PC-3 (cell line): ENCODE measurements at places on chromosomes 7 and 10. TPM values are rescaled to one million over a fixed set of nuclear protein-coding genes. Genes with fewer than 3 reads are reported as not detected.

Gene ITGB8
- 13.9 and 14.0 TPM in 2 replicates for total RNA-seq

Gene HOXA6
- total RNA-seq, result 6.9 and 8.3 TPM in 2 replicates

Gene GATA3
- total RNA-seq, result 2.6 and 3.6 TPM in 2 replicates

Gene CPVL
- 14.7 and 15.3 TPM in 2 replicates for total RNA-seq

DNA sequence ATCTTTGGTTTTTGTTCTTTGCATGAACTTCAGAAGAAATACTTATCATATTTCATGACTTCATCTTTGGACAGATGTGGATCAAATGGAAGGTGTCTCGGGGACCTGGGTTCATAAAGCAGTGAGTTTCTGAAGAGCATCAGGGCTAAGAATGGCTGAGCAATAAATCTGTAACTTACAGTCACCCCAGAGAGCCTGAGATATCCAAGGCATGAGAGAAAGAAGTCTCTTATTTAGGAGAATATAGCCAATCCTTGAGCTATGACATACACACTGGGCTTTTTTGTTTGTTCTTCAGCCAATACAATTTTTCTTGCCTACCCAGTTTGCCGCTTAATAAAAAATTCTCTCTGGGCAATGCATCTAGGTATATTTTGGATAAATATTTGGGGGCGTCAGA, 252.6 kb upstream of the INHBA start:
- DNase-seq, result no peak

- no peak for DNase-seq
These were observed 164.6 kb downstream of the AVL9 start for GRCh38 chr7:32659853-32660252.

DNA sequence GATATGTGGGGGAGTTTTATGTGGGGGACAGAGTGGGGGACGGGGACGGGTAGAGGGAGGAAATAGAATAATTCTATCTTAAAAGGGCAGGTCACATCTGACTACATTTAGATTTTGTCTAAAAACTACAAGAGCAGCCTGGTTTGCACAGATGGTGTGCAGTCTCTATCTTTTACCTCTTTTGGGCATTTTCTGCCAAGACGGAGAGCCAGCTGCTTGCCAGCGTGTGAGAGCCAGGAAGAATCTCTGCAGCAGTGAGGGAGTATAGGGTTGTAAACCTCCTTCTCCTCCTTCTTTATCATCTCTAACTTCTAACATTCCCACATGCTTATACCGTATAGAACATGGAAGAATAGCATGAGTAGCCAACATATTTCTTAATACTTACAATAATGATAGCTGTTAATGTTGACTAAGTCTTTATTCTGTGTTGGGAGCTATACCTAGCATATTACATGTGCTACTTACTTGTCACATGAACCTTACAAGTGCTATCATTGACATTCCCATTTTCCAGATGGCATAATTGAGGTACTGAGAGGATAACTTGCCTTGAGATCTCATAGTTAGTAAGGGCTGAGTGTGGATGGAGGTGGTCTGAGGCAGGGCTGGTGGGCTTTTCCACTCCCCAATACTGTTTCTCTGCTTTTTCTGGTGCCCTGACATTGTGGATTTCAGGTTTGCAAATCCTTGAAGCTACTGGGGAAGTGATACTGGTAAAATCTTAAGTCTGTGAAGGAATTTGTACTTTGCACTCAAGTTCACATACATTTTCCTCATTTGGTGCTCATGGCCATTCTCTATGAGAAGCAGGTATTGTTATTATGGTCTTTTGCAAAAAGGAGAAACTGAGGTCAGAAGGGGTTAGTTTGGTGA, 1.1 kb downstream of the ENTPD1 start:
- DNase-seq, result no peak

DNA sequence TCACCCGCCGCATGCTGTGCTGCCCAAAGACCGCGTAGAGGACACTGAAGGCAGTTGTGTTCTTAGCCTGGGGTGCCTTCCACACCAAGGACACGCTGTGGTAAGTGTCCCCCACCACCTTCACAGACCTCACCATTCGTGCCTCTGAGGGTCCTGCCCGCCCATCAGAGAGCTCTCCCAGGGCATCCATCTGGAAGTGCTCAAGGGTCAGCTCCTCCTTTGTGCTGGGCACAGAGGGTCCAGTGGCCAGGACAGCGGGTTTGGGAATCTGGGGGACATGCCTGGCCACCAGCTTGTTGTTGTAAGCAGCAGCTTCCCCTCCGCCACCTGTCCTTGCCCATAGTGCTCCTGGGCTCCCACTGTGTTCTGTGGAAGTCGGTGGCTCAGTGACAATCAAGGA, 7.0 kb upstream of the LRIT2 start:
- no peak for DNase-seq

DNA sequence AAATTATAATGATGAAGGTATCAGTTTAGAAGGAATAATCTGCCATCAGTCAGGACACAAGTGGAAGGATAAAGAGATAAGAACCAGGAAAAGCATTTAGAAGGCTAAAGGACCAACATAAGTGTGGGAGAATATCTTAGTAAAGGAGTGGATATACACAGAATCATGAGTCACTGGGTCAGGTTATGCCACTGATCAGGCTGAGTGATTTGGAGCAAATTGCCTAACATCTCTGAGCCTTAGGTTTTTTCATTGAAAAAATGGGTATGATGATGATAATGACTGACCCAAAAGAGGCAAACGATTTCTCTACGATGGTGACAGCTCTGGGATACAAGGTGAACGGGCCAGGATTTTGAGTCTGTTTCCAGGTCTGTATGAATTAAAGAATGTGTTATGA, 2.8 kb upstream of the CUL1 start:
- no peak for DNase-seq

- DNase-seq, result no peak
These were observed 69.2 kb downstream of the CNTNAP2 start for GRCh38 chr7:146185844-146186243.
